ENCODE measurements at places on chromosomes 12 and 14. TPM values are rescaled to one million over a fixed set of nuclear protein-coding genes. Genes with fewer than 3 reads are reported as not detected.

PRPH gene
- total RNA-seq = 1.4 TPM

SLC25A21 gene
- 1.5 TPM for total RNA-seq

CPSF2 gene
- 74.5 TPM for total RNA-seq

ST8SIA1 gene
- 18.8 TPM for total RNA-seq

PRIMA1 gene
- 9.8 TPM for total RNA-seq

AICDA gene
- total RNA-seq = 4.3 TPM

CLEC14A gene
- total RNA-seq = 19.8 TPM

EIF2S3B gene
- total RNA-seq = 1.1 TPM

SHMT2 gene
- total RNA-seq = 51.4 TPM

FGF23 gene
- not detected for total RNA-seq

DPF3 gene
- 11.0 TPM for total RNA-seq

TMEM30B gene
- 57.1 TPM for total RNA-seq

PROX2 gene
- total RNA-seq = not detected

RNASE4 gene
- 71.6 TPM for total RNA-seq

BTBD6 gene
- 60.0 TPM for total RNA-seq

SERPINA6 gene
- not detected for total RNA-seq

CLEC4D gene
- total RNA-seq = 1.5 TPM

ACSS3 gene
- total RNA-seq = 11.8 TPM

ANG gene
- total RNA-seq = 58.6 TPM

CCDC177 gene
- total RNA-seq = not detected

CCDC60 gene
- total RNA-seq = 4.9 TPM

ACOT6 gene
- total RNA-seq = not detected

AMN gene
- 0.91 TPM for total RNA-seq

TRPV4 gene
- total RNA-seq = 8.0 TPM

GAS2L3 gene
- total RNA-seq = 0.18 TPM

CLEC2D gene
- 19.9 TPM for total RNA-seq

FAM222A gene
- total RNA-seq = 52.3 TPM

GYS2 gene
- total RNA-seq = not detected

GPR84 gene
- total RNA-seq = 0.97 TPM

ARPC3 gene
- total RNA-seq = 293 TPM

ANKRD33 gene
- total RNA-seq = not detected

SOAT2 gene
- total RNA-seq = 0.28 TPM
